ENCODE measurements at places on chromosomes 7 and 10.

- no peak for DNase-seq
Measured at GRCh38 chr7:122407195-122407594, 102.6 kb upstream of the FEZF1 start.

- no peak for DNase-seq
Measured at GRCh38 chr7:105982388-105982787, 19.3 kb downstream of the CDHR3 start.

GRCh38 chr7:116912269-116912909, 40.9 kb upstream of the ST7 start:
- no peak for DNase-seq

- no peak for DNase-seq
Measured at GRCh38 chr7:158097106-158097452, 490.5 kb downstream of the PTPRN2 start.

DNA sequence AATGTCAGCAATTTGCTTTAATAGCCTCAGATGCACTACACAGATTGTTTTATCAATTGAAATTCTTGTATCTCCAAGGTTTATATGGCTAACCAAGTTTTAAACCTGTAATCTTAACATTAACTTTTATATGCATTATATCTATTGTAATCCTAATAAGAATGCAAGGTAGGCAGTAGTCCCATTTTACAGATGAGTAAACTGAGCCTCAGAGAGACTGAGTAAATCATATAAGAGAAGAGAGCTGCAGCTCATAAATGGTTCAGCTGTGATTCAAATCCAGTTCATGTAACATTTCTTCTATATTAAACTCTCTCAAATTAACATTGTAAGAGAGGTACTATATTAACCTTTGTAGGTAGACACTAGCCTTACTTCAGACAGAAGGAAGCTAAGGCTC, 44.0 kb downstream of the MALSU1 start:
- no peak for DNase-seq

DNA sequence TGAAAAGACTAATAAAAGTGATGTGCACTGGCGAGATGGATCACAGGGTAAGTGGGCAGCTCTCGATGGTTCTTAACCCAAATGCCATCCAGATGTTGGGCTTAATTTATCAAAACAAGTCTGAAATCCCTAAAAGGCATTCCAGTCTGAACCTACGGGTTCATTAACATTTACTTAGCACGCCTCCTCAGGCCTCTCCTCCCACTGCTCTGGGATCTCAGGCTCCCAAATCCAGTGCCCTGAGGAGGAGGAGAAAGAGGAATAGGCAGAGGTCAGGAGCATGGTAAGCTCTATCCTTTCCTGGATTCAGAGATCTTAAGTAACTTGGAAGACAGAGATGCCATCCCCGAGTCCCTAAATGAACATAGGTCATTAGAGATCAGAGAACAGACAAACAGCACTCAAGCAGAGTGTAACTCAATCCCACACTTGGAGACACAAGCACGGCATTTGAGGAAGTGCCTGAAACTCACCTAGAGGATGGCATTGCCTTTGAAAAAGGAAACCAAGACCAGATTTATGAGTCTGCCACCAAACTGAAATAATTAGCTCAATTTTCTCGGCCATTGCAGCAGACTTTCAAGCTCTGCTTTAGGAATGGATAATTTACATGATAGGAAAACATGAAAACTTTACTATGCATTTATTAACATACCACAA, 140.9 kb downstream of the CXCL12 start:
- no peak for DNase-seq

- DNase-seq, result peak; percentile 18
Measured at GRCh38 chr7:97179454-97180104, 62.1 kb downstream of the SDHAF3 start.

DNA sequence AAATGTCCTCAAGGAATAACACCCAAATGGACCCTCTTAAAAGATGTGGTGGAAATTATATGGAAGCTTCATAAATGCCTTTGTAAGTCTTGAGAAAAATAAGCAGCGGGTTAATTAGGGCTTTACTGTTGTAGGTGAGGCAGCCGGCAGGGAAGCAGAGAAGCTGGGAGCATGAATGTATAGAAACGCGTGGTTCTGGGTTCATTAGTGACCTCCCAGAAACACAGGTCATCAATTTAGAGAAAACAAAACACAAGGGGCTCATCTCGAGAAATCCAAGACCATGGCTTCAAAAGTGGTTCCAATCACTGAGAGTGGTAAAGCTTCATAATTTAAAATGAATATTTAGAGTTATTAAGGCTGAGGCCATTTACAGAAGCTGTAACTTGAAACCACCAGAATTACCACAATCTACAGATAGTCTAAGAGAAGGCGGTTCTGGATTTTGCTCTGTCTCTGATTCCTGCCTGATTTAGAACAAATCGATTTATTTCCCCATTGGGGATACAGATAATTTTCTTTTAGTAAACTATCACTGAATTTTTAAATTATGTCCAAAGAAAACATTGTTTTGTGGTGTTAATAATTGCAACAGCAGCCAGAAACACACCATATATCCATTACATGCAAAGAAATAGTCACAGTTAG, 20.7 kb downstream of the GARIN1A start:
- DNase-seq, result no peak

- peak; percentile 33 for DNase-seq
Measured at GRCh38 chr10:102384053-102384452, 11.5 kb upstream of the NFKB2 start.

DNA sequence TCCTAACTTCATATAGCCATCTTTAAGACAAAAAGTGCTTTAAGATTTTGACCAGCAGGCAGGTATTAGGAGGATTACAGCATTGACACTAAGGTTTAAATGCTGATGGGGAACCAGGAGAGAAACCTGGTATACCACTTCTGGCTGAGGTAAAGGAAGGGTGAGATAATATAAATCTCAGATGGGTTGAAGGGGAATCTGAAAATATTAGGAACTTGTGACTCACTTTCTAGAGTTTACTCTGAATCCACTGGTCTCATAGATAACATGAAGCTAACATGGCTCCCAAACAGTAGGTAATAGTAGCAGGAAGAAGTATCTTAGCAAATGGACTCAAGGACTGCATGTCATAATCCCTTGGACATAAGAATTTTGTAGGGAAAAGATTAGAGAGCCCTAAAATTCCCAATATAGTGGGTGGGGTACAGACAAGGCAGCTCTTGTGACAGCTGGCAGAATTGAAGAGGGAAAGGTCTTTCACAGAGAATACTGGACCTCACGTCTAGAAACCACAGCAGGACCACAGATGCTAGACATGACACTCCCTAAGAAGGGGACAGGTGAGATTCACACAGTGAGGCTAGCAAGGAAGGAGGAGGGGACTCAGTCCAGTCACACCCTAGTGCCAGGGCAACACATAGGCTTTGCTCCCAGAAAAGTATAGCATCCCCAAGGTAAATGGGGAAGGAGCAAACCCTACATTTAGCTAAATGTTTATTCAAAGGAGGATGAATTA, 3.5 kb downstream of the PTTG1IP2 start:
- DNase-seq, result no peak

- no peak for DNase-seq
Measured at GRCh38 chr10:5046410-5046809, 42.8 kb upstream of the AKR1C2 start.

DNA sequence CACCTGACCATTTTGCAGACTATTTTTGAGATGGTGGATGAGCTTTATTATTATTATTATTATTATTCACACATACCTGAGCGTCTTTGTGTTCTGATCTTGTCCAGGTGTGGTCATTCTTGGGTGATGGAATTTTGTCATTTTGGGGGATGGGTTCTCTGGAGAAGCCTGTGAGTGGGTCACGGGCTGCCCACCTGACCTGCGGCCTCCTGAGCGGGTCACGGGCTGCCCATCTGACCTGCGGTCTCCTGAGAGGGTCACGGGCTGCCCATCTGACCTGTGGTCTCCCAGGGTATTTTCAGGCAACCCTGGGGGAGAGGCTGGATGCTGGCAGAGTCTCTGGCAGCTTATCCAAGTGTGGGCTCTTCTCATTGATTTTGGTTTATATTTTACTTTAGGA, 7.3 kb downstream of the SCART1 start:
- DNase-seq, result no peak

GRCh38 chr10:35336084-35336831, at the start of gene CCNY:
Gene CCNY, plus strand, starts transcription at chr10:35336509. Its CDS starts 545 bp downstream, at chr10:35337054.
- DNase-seq, result peak; percentile 56

- no peak for DNase-seq
Measured at GRCh38 chr10:96767611-96768010, 47.3 kb upstream of the PIK3AP1 start.

DNA sequence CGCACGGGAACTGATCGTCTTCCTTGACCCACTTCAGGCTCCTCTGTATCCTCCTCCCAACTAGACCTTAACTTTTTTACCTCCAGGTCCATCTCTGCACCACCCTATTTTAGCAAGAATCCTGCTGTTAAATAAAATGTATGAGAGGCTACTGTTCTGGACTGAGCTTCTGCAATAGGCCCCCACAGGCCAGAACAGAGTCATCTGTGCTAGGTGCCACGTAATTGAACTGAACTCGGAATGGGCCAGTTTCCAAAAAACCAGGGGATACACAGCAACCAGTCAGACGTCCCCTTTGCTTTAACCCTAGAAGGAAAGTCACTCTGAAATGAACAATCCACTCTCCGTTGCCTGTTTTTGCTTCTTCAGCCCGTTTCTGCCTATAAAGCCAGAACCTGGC, 71.3 kb downstream of the CHST15 start:
- DNase-seq, result no peak

- DNase-seq, result no peak
Measured at GRCh38 chr10:88271761-88272543, 311.2 kb downstream of the RNLS start.

DNA sequence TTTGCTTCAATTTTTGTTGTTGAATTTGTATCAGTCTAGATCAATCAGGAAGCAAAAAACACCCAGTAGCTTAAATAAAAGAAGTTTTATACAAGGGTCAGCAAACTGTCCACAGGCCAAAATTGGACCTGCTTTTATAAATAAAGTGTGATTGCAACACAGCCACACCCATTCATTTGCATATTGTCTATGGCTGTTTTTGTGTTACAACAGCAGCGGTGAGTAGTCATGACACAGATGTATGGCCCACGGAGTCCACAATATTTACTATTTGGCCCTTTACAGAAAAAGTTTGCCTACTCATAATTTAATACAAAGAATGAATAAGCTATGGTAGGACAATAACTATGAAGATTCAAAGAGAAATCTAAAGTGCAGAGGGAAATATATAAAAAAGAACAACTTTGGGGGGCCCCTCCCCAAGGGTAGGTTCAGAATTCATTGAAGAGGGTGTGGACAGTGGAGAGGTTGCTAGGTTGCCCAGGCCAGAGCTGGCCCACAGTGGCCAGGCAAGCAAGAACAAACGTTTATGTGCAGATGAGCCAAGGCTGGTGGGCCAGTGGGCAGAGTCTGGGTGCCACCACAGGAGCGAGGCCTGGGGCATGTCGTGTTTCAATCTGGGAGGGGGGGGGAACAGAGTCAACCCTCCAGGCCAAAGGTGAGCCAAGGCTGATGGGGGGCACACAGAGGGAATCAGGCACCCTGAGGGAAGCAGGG, 47.0 kb upstream of the AMPH start:
- DNase-seq, result no peak

GRCh38 chr10:11789306-11789705, 33.9 kb upstream of the PROSER2 start:
- DNase-seq, result no peak

- no peak for DNase-seq
Measured at GRCh38 chr10:79242620-79243152, 104.6 kb upstream of the PPIF start.

DNA sequence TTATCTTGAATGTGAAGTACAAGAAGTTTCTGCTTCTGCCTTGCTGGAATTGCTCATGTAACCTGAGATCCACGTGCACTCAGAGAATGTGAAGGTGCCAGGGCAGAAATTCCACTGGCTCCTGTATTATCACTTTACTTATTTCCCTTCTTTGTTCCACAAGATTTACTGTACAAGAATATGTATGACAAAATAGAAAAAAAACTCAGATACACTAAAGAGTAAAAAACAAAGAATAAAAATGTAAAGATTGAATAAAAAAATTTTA, 43.0 kb downstream of the PLCE1 start:
- DNase-seq, result no peak

DNA sequence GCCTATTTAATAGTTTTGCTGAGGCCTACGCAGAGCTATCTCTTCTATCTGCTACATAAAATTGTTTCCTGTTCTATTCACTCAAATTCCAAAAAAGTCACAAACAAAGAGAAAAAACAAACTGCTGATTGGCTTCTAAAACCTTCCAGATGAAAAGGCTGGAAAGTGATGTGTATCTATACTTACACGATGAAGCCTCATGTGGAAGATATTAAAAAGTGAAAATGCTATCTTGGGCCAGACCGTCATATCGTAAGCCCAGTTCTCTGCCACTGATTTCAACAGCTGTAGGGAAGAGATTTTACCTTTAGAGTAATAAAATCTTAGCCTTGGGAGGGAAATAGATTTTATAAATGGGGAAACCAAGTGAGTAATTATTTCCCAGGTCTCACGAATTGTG, 394.8 kb downstream of the KIF20B start:
- DNase-seq, result no peak

DNA sequence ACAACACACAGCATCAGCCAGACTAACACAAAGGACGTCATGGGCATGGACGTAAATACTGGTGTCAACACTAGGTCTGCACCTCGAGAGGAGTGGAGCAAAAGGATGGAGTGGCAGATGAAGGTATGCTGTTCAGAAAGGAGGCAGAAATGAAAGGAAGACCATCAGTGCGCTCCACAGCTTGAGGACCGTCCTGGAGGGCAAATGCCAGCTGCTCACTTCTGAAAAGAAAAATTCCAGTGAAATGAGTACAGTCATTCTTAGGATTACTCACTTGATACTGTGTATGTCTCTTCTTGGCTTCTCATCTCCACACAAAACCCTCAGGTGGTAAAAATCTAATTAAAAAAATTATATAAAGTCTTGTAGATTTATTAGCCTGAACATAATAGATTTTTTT, 44.8 kb downstream of the EGFR start:
- DNase-seq, result no peak

- peak; percentile 4 for DNase-seq
Measured at GRCh38 chr7:134084488-134085144, 42.5 kb upstream of the LRGUK start.
